Stomach (tissue), 19 donors: ENCODE measurements at places on chromosomes 16 and 17. TPM values are rescaled to one million over a fixed set of nuclear protein-coding genes. Genes with fewer than 3 reads are reported as not detected.
A peak's percentile ranks its signal among the peaks of the same experiment; 100 is the strongest.

- DNase-seq = peak; percentile 91
These were observed at the start of the genes KCTD19 and LRRC36 for GRCh38 chr16:67326472-67327309. TSS of gene KCTD19 (minus strand) at chr16:67326741. CDS start at chr16:67326707, 34 bp downstream. TSS of gene LRRC36 (plus strand) at chr16:67326815. CDS start at chr16:67326863, 48 bp downstream.

- H3K27me3 ChIP-seq = no peaks in the 10 kb centered on the region
- peak; percentile 20 for DNase-seq
- peaks cover 58% of the 10 kb centered on the region for H3K4me1 ChIP-seq
These were observed 10.5 kb downstream of the PPM1D start for GRCh38 chr17:60610473-60610872.

- no peaks in the 10 kb centered on the region for H3K27me3 ChIP-seq
- H3K4me1 ChIP-seq = no peaks in the 10 kb centered on the region
These were observed 150.5 kb downstream of the KATNIP start for GRCh38 chr16:27700304-27700995.

DNA sequence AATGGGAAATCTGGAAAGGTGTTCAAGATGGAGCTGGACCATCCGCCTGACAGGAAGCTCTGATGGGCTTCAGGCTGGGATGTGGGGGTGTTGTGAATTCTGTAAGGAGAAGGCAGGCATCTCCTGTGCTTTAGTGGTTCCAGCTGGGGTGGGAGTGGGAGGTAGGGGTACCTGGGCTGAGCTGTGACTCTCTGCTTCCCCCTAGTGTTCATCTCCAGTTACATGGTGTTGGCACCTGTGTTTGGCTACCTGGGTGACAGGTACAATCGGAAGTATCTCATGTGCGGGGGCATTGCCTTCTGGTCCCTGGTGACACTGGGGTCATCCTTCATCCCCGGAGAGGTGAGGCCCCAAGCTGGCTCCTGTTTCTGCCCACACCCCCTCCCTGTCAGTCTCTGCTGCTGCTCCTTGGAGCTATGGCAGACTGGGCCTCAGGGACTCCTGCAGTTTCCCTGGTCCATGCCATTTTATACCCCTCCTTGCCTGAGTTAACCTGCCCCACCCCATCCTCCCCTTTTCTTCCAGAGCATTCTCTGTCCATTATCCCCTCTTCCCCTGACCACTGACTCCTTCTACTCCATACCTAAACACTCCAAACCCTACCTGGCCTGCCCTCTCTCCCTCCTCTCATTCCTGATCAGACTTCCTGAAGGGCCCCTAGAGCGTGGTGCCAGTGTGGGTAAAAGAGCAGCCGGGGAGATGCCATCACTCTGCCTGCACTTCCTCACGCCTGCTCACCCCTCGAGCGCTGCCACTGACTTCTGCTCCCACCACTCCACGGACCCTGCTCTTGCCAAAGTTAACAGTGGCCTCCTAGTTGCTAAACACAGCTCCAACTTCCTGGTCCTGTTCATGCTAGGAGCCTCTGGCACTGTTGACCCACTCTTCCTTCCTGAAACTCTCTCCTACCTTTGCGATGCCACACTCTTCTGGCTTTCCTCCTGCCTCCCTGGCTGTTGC, 3.4 kb downstream of the SPNS1 start:
- peaks cover 33% of the 10 kb centered on the region for H3K4me1 ChIP-seq
- no peak for DNase-seq
- H3K36me3 ChIP-seq = peaks cover 59% of the 10 kb centered on the region
- H3K27me3 ChIP-seq = no peaks in the 10 kb centered on the region
- H3K27ac ChIP-seq = no peak overlapping the region

GRCh38 chr16:24253192-24253591, 2.9 kb upstream of the CACNG3 start:
- H3K4me1 ChIP-seq = no peaks in the 10 kb centered on the region
- DNase-seq = no peak
- H3K4me3 ChIP-seq = no peak overlapping the region
- peaks cover 56% of the 10 kb centered on the region for H3K27me3 ChIP-seq
- H3K27ac ChIP-seq = no peak overlapping the region

DNA sequence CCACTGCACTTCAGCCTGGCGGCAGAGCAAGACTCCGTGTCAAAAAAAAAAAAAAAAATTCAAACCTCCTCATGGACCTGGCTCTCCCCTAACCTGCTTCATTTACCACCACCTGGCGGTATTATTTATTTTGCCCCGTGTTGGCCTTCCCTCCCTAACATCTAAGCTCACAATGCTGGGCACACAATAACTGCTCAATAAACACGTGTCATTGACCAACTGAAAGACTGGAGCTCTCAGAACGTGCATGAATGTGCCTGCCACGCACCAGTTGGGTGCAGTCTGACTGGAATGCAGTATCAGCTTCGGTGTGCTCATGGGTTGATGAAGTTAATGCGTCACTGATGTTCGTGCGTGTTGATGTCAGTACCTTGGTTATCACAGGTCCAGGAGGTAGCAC, 64.4 kb upstream of the CDC42EP4 start:
- H3K4me1 ChIP-seq = no peaks in the 10 kb centered on the region
- no peak for DNase-seq

- H3K27me3 ChIP-seq = no peaks in the 10 kb centered on the region
- no peaks in the 10 kb centered on the region for H3K36me3 ChIP-seq
- no peak overlapping the region for H3K27ac ChIP-seq
- peak; percentile 1 for DNase-seq
These were observed 904.3 kb upstream of the CDH8 start for GRCh38 chr16:62940569-62940968.

GRCh38 chr17:75271233-75271954, 363 bp upstream of the MIF4GD start:
- H3K27ac ChIP-seq = peak overlapping the region; percentile 97
- peaks cover 17% of the 10 kb centered on the region for H3K4me1 ChIP-seq

DNA sequence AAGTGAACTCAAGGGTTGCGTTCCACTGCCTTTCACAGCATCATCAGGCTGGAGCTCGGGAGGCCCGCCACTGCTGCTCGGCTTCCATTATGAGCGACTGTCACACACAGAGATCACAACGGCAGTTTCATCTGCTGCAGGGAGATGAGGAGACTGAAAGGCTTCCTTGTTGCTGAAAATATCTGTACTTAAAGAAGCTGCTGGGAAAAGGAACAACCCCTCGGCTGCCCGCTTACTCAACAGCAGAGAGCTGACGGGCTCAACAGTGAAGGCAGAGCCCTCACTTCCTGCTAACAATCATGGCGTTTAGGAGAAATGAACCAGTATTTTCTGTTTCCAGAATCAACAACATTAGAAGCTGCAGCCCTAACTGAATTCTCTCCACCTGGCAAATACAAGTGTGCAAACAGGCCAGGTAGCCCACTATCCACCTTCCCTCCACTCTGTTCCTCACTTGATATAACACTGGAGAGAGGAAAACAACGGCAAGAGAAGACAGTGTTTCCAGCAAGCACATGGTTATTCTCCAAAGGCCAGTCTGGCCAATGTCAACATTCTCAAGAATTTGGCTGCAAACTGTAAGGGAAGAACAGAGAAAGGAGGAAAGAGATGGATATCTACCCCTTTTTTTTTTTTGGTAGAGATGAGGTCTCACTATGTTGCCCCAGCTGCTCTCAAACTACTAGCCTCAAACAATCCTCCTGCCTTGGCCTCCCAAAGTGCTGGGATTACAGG, 33.7 kb downstream of the MBTPS1 start:
- no peaks in the 10 kb centered on the region for H3K4me1 ChIP-seq
- H3K4me3 ChIP-seq = no peak overlapping the region
- H3K27me3 ChIP-seq = no peaks in the 10 kb centered on the region
- DNase-seq = no peak
- H3K27ac ChIP-seq = no peak overlapping the region

GRCh38 chr16:10738231-10739077, 5.2 kb upstream of the NUBP1 start:
- H3K4me1 ChIP-seq = peaks cover 40% of the 10 kb centered on the region
- H3K4me3 ChIP-seq = no peak overlapping the region
- no peak for DNase-seq
- no peaks in the 10 kb centered on the region for H3K27me3 ChIP-seq
- H3K36me3 ChIP-seq = no peaks in the 10 kb centered on the region

DNA sequence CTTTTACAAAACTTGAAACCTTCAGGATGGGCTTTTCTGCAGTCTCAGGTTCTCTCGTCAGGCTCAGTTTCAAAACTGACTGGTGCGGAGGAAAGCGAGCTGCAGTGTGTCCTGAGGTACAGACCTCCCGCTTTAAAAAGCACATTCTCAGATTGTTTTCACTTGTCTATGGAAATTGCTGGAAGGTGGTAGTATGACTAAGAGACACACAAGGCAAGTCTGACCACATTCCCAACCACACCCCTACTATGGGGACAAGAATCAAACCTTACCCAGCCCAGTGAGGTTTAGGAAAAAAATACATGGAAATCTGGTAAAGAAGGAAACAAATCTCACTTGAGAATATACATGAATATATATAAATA, 18.2 kb downstream of the SRP68 start:
- H3K4me1 ChIP-seq = peaks cover 8% of the 10 kb centered on the region
- peaks cover 100% of the 10 kb centered on the region for H3K36me3 ChIP-seq
- H3K4me3 ChIP-seq = no peak overlapping the region
- no peaks in the 10 kb centered on the region for H3K27me3 ChIP-seq
- H3K27ac ChIP-seq = peak overlapping the region; percentile 47

DNA sequence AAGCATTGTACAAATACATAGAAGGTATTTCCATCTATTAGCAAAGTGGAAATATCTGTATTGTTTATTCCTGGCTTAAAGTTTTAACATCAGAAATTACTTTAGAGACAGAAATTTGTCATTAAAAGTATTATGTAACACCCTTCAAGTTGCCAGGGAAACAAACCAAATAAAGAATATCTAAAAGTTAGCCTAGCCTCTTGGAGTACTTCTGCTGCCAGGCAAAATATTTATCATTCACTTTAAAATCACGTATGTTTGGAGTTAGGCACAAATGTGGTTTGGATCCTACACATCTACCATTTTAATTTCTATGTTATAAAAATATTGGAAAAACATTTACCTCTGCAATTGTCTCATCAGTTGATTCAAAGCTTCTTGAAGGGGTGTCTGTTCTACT, 14.7 kb downstream of the BRD7 start:
- H3K36me3 ChIP-seq = peaks cover 21% of the 10 kb centered on the region
- H3K27ac ChIP-seq = no peak overlapping the region
- no peaks in the 10 kb centered on the region for H3K4me1 ChIP-seq

DNA sequence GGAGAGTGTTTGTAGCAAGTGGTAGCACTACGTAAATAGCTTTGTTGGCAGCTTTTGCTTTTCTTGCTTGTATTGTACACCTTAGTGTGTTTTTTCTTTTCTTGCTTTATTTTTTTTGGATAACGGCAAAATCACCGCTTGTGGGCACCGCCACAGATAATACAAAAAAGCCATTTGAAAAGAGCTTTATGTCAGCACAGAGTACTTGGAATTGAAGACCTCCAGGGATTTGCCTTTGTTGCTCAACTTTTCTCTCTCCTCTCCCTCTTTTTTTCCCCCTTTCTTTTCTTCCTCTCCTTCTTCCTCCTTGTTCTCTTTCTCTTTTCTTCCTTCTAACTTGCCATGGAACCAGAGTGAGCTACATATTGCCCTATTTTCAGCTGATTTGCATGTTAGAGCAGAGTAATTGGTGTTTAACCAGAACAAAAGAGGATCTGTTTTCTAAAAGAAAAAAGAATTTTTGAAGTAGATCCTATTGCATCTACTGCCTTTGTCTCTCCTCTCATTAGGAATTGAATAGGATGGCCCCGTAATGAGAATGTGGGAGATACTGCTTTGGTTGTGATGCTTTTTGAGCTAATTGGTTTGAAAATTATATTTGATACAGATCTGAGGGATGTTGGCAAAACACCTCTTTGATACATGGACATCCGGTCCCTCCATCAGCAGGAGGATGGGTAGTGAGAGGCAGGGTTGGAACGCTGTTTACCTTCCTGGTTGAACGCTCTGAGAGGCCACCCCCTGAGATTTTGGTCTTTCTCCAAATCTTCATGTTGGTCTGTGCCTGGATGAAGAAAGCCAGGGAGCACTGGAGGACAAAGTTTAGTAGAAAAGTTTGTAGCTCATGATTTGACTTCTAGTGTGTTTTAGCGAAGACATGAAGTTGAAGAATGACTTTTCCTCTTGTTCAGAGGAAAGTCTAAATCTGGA, 85.6 kb downstream of the MSI2 start:
- peaks cover 17% of the 10 kb centered on the region for H3K4me1 ChIP-seq
- H3K4me3 ChIP-seq = no peak overlapping the region
- no peak overlapping the region for H3K27ac ChIP-seq
- DNase-seq = no peak
- no peaks in the 10 kb centered on the region for H3K27me3 ChIP-seq

DNA sequence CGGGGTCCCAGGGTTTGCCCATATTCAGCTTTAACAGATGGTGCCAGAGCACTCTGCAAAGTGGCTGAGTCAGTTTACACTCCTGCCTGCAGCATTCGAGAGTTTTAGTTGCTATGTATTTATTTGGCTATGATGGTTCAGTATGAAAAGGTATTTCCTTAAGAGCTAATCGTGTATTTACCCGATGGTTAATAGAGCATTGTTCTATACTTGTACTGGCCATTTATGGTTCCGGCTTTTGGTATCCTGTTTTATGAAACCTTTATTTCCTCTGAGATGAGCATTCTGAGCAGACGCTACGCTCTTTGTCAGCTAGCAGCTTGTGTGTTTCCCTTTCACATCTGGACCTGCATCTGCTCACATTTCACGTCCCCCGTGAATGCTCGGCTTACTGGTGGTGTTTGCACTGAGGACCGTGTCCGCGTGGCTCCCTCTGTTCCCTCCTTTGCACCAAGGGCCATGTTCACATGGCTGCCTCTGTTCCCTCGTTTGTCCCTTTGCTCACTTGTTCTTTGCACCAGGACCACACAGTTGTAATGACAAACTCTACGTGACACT, 149.1 kb upstream of the CHMP6 start:
- H3K4me1 ChIP-seq = no peaks in the 10 kb centered on the region
- DNase-seq = no peak
- no peaks in the 10 kb centered on the region for H3K27me3 ChIP-seq
- no peak overlapping the region for H3K4me3 ChIP-seq
- H3K27ac ChIP-seq = no peak overlapping the region

The CYB5B gene
- 45.1 TPM for polyA plus RNA-seq

The UTS2R gene
- not detected for polyA plus RNA-seq

The ZNF287 gene
- polyA plus RNA-seq = 2.6 TPM

The CSH1 gene
- polyA plus RNA-seq = not detected

The WNT9B gene
- not detected for polyA plus RNA-seq

The PLEKHH3 gene
- polyA plus RNA-seq = 74.4 TPM

The HSPB9 gene
- 0.61 TPM for polyA plus RNA-seq

The EFNB3 gene
- 0.92 TPM for polyA plus RNA-seq
